ENCODE measurements at places on chromosomes 3 and 15.
A peak's percentile ranks its signal among the peaks of the same experiment; 100 is the strongest.

GRCh38 chr3:15755181-15755580, 42.6 kb downstream of the ANKRD28 start:
- no peak for DNase-seq

DNA sequence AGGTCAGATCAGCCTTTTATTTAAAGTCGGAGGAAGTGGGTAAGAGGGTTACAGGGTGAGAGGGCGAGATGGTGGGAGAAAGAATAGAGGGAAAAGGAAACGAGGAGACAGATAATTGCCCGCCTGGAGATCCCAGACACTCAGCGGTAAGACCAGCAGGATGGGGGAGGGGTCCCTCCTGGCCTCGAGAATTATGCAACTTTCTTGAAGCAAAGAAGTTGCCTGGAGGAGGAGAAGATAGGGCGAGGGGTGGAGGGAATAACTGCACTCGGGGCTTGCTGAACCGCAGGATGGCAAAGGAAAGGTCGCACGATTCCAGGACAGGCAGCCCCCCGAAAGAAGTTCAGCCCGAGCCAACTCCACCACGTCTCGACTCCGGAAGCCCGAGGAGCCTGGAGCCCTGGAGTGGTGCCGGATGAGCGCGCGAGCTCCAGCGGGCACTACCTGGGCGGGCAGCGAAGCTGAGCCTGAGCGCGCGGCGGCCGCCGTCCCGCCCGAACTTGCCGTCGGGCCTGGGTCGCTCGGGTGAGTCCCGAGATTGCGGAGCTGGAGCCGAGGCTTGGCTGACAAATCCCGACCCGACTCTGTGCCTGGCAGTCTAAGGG, 402 bp downstream of the WWTR1 start:
- DNase-seq: peak; percentile 50

GRCh38 chr3:150370122-150370602, 37.9 kb upstream of the TSC22D2 start:
- no peak for DNase-seq

DNA sequence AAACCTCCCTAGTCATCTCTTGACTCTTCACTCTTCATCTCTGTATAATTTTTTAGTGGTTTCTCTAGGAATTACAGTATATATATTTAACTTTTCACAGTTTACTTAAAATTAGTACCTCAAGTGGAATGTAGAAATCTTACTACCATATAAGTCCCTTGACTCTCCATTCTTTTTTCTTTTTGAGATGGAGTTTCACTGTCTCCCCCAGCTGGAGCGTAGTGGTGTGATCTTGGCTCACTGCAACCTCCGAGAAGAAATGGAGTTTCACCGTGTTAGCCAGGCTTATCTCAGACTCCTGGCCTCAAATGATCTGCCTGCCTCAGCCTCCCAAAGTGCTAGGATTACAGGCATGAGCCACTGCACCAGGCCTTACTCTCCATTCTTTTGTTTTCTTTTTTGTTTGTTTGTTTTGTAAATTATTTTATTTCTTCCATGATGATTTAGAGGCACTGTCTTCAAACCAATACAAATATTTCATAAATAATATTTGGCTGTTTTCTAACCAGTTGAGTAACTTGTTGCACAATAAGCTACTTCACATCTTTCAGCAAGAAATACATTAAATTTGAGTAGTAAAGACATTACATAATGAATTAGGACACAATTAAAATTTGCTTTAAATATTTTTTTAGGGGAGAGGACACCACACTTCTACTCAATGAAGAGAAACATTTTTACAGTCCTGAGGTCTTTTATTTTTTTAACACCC, 144.8 kb downstream of the RBPMS2 start:
- no peak for DNase-seq

DNA sequence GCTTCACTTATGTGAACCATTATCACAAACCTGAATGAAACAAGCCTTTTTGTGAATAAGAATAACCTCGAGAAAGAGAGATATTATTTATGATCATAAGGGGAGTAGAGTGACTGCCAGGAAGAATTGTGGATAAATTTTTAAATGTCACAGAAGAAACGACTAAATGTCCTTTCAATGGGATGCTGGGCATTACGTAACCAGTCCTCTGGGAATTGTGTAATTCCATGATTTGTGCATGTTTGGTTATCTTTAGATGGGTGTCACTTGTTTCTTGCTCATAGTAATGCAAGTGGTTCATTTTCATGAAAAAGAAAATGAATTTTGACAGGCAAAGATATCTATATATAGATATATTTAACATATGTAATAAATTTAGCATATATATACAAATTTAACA, 379.5 kb upstream of the AGTR1 start:
- DNase-seq: no peak

DNA sequence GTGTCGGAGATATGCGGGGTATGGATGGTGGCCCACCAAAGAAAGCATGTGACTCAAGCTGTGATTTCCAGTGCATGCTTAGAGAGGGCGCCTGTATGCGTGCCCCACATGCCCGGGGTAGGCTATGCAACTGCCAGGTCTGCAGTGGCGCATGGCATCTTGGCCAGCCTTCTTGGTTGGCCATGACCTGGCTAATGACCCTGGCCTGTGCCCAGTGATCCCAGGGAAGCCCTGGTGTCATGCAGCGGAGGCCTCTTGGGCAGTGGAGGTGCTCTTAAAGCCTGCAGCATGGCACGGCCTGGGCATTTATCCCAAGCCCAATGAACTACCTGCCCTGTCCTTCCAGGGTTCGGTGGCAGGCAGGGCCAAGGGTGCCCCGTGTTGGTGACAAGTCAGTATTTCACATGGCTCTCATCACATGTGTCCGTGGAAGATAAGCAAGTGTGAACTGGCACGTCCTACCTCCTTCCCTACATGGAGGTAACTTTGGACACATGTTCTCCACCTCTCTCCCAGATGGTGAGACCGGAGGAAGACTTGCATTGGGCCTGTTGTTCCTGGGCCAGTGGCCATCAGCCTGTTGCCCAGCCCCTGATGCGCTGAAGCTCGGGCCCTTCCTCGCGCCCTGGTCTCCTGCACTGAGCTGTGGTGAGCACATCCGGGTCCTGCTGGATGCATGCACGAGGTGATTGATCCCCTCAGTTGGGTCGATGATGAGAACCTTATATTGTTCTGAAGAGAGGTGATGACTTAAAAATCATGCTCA, 192.0 kb downstream of the UBE3A start:
- DNase-seq: peak; percentile 34

DNA sequence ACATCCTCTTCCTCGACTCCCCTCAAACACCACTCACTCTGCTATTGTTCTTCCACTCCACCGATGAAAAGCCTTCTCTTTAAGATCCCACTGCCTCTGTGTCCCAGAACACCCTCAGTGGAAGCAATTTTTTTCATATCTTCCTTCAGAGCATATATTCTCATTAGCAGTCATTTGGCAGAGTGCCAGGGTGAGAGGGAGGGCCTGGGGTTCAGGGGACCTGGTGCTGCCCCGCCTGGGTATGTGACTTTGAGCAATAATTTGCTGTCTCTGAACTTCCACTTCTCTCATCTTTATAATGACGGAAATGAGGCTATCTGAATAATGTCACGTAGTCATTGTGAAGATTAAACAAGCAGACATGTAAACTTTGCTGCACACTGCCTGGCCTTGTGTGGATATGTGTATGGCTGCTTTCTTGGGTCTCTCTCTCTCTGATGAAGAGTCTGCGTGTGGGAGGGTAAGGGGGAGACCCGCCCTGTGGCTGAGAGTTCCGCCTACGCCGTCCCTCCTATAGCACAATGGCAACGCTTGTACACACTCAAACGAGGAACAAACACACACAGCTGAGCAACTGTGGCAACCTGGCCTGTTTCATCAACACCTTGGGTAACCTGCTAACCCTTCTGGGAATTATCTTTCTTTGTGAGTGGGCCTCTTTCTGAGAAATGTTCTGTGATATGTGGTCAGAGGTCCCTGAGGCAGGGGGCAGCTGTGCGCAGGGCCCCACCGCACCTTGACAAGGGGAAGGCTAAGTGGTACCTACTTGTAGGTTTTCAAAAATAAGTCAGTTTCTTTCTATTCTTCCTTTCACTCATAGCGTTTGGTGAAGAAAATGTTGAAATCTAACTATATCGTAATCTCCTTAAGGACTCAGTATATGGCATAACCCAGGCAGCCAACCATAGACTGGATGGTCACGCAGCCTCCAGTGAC, 369.8 kb downstream of the SV2B start:
- no peak for DNase-seq

DNA sequence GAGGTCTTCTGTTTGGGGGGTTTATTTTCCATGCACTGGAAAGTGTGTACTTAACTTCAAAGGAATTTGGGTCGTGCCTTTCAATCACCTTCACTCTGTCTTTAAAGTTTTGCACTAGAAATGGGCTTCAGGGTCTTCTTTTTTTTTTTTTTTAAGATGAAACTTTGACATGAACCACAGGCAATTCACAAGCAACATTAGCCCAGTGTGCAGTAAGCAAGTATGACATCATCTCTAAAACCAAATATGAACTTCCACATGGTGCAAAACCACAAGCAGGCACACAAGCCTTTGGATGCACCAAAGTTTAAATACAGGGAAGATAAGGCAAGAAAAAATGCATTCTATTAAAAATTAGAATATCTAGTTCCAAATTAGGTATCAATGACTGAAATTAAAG, 381.9 kb downstream of the ERC2 start:
- DNase-seq: no peak

DNA sequence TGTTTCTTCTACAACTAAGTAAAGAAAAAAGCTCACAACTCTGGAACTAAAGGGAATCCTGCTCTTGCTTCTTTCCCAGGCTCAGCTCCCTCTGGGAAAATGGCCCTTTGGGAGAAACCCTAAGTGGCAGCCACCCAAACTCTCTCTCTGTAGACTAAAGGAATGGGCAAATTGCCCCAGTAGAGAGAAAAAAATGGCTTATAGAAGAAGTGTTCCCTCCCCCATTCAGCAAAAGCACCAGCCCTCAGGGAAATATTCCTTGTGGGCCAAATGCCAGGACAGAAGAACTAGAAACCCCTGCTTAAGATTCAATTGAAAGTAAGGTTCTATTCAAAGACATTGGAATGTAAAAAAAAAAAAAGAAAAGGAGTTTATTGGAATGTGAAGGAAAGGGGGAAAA, 603.7 kb upstream of the ALCAM start:
- no peak for DNase-seq

- no peak for DNase-seq
Measured at GRCh38 chr3:63128380-63128779, 149.7 kb upstream of the SYNPR start.

- DNase-seq: peak; percentile 75
Measured at GRCh38 chr15:83207660-83208366, at the start of gene HDGFL3. Gene HDGFL3, minus strand, starts transcription at chr15:83207823. Its CDS starts 409 bp downstream, at chr15:83207414.

GRCh38 chr3:189978753-189979152, 141.9 kb downstream of the P3H2 start:
- no peak for DNase-seq

- DNase-seq: no peak
Measured at GRCh38 chr3:133442518-133442917, 42.7 kb downstream of the BFSP2 start.

GRCh38 chr15:66947471-66947870, 117.9 kb upstream of the SMAD3 start:
- no peak for DNase-seq

- DNase-seq: no peak
Measured at GRCh38 chr15:95106801-95107200, 875.4 kb downstream of the MCTP2 start.

DNA sequence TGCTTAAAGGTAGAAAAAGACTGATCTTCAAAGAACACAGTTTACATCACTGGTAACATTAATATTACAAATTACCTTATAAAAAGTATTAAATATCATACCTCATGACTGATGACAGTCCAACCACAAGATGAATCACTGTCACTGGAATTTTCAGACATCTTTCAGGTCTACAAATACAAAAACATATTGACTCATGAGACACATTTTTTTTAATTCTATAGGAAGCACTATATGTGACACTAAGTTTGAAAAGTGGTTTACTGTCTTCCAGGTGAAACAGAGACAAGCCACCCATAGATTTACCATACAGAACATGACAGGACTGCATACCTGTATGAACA, 18.9 kb downstream of the CCPG1 start:
- no peak for DNase-seq

DNA sequence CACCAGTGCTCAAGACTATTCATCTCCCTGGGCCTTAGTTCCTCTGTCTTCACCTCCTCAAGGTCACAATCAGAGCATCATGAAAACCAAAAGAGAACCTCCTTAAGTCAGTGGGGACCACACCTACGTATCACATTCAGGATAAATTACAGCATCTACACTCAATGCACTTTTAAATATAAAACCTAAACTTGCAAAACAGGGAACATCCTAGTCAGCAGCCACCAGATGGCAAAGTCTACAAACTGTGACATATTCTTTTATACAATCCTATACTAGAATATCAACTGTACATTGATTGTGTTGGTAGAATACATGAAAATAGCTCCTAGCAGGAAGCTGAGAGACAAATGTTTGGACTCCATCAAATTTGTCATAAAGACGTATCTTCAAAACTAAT, 7.9 kb downstream of the KIF9 start:
- DNase-seq: no peak

DNA sequence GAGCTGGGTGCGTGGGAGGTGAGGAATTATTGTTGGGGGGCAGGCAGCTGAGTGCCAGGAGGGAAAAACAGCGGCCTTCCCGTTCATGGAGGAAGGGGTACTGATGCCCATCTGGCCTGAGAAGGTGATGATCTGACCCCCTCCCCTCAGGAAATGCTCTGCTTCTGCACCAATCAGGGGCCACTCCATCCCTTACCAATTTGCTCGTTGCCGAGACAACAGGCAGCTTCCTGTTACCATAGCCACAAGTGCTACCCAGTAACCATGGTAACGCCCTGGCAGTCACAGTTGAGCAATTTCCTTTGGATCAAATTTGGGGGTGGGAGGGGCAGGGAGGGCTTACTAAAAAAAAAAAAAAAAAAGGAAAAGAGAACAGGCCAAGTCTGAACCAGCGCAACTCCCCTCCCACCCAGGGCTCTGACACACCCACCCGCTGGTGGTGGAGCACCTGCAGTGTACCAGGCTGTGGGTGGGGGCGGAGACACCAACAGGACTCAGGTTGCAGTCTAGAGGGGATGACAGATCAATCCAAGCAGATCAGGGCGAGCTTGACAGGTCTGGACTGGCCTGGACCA, 13.7 kb downstream of the CELF6 start:
- no peak for DNase-seq

- DNase-seq: no peak
Measured at GRCh38 chr3:27633224-27633545, 88.9 kb downstream of the EOMES start.

- DNase-seq: no peak
Measured at GRCh38 chr15:57445872-57446271, 69.6 kb downstream of the CGNL1 start.

DNA sequence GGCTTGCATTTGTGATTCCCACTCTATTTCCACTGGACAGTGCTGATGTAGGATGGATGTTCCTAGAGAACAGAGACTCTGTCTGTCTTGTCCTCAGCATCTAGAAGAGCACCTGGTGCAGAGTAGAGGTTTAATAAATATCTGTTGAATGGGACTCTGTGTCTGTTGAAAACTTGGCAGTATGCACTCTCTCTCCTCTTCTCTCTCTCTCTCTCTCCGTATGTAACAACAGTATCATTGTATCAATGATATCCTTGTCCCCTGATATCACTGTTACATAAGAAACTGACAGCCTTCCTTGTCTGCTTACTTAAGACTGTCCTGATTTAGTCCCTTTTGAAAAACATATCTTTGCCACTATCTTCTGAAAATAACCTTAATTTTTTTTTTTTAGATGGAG, 24.3 kb upstream of the MGLL start:
- DNase-seq: no peak

- DNase-seq: no peak
Measured at GRCh38 chr3:198021320-198021719, 61.3 kb downstream of the LMLN start.

- no peak for DNase-seq
Measured at GRCh38 chr15:40063563-40064011, 24.6 kb upstream of the SRP14 start.

- DNase-seq: no peak
Measured at GRCh38 chr3:171458071-171458863, 1.9 kb downstream of the TNIK start.
